NCI-H524 (cell line): ENCODE measurements at places on chromosomes 7 and 10.

DNA sequence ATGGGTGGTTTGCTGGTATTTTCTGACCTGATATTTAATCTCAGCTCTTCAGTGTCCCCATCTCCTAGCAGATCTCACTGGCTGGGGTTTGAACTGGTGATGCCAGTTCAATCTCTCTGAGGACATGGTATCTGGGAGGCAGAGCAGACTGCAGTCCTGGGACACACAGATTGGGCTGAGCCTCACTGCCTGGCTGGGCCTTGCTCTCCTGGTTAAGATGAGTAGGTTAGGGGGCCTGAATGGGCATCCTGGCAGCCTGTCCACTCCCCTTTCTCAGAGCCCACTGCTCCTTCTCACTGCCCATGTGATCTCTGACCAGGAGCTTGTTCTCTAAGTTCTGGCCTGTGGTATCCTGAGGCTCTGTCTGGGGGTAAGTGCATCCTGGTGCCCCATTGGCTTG lies 363.4 kb downstream of the GLRX3 start:
- DNase-seq: no peak

GRCh38 chr7:96126382-96126781 lies 195.5 kb downstream of the SLC25A13 start:
- DNase-seq: no peak

- peak; percentile 72 for DNase-seq
These were observed 697.6 kb upstream of the GALNT17 start for GRCh38 chr7:70434376-70434775.

- no peak for DNase-seq
These were observed 135.7 kb upstream of the CAV2 start for GRCh38 chr7:116363637-116364432.

GRCh38 chr7:131482800-131483199 lies 73.6 kb downstream of the PODXL start:
- no peak for DNase-seq

GRCh38 chr10:70622981-70623844 lies 20.7 kb upstream of the PRF1 start:
- no peak for DNase-seq

GRCh38 chr7:2582006-2582735 lies 23.4 kb downstream of the IQCE start:
- DNase-seq: no peak

GRCh38 chr10:129038522-129038921 lies 428.5 kb upstream of the MGMT start:
- no peak for DNase-seq

DNA sequence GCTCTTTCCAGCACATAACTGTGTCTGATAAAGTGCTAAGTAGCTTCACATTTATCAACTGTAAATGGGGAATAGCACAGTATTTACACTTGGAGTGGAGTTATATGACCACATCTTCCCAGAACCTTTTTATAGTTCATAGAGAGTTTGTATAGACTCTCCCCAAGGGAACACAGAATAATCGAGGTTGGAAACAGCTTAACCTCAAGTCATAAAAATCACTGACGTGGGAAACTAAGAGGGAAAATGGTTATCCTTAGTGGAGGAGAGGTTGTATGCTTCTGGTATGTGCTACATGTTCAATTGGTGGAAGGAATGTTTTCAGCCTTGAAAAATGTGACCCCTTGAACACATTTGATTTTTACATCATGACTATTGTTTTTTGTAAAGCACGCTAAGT lies 167.9 kb upstream of the KIAA1217 start:
- no peak for DNase-seq

- no peak for DNase-seq
These were observed 44.5 kb upstream of the HSPB1 start for GRCh38 chr7:76257973-76258372.

- no peak for DNase-seq
These were observed 9.9 kb upstream of the PRKAG2 start for GRCh38 chr7:151886783-151887182.
